ENCODE measurements at places on chromosomes 3 and 15.

GRCh38 chr3:194383276-194383940, 13.9 kb upstream of the LRRC15 start:
- no peak for DNase-seq

DNA sequence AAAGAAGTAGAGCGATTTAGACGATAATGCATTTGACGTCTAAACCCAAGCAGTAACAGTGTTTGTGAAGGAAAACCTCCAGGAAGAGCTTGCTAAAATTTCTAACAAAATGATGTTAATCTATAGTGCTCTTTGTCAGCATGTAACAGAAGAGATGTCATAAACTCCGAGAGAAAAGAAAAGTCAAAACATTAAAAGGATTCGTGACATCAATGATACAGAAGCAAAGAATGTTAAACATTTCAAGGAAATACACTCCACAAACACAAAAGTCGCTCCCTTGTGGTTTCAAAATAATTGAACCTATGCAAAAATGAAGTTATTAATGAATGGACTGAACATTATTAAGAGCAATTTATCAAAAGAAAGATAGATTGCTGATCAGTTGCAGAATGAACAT, 27.9 kb downstream of the AADAC start:
- no peak for DNase-seq

GRCh38 chr3:48634661-48635221, 520 bp downstream of the SLC26A6 start:
- DNase-seq = peak; percentile 26

GRCh38 chr3:112132975-112133448, at the start of gene GCSAM:
GCSAM (minus strand) TSS chr3:112133248; CDS start chr3:112133120, 128 bp downstream.
- no peak for DNase-seq

- no peak for DNase-seq
These were observed 77.2 kb upstream of the VGLL4 start for GRCh38 chr3:11720917-11721411.

DNA sequence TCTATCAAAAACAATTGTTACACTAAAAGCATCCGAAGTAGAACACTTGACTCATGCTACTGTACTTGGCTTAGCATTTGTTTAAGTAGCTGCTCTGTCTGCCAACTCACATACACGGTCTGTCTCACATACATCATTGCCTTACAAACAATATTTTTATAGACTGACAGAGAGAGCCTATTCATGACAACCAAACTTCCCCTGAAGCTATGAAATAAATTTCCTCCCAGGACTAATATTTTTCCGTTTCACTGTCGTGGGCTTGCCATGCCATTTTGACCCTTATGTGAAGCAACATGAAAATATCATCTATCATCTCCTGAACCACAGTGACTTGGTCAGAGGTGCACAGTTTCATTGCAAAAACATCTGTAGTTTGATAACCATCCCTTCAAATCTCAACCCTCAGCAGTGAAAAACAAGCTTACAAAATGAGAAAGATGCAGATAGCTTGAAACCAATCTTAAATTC, 66.5 kb upstream of the PYGO1 start:
- DNase-seq = peak; percentile 53

DNA sequence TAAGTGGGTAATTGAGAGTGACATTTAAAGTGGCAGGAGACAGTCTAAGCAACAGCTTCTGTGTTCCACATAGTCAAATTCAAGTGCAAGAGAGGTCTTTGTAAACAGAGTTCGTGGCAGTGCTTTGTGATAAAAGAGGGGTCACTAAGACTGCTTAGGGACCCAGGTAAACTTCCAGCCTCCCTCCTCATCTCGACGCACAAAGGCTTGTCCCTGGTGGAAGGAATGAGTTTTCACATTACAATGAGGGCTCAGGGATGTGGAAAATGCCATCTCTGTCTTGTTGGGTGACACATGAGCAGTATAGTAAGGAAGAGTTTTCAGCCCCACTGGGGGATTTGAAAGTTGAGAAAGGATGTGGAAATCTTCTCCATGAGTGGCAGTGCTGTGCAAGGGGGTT, 7.3 kb downstream of the GMNC start:
- DNase-seq = no peak

GRCh38 chr3:12706504-12707253, 42.8 kb upstream of the RAF1 start:
- peak; percentile 28 for DNase-seq
